ENCODE measurements at places on chromosomes 6 and 20.

GRCh38 chr20:45967551-45968080 is 4.4 kb downstream of the ZNF335 start:
- DNase-seq = no peak

DNA sequence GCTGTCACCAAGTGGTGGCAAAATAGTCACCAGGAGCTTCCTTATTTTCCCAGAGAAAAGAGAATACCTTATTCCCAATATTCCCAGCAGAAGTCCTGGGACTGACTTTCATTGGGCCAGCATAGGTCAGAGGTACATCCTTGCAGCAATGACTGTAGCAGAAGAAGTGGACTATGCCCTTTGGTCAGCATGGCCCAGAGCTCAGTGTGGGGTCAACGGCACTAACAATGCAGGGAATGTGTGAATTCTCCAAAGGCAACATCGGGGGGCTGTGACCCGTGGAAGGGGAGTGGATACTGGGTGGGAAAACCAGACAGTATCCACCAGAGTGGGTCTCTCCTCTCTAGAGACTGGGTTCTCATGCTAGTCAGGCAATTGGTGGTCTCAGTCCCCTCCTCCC is 15.6 kb upstream of the LBP start:
- no peak for DNase-seq

DNA sequence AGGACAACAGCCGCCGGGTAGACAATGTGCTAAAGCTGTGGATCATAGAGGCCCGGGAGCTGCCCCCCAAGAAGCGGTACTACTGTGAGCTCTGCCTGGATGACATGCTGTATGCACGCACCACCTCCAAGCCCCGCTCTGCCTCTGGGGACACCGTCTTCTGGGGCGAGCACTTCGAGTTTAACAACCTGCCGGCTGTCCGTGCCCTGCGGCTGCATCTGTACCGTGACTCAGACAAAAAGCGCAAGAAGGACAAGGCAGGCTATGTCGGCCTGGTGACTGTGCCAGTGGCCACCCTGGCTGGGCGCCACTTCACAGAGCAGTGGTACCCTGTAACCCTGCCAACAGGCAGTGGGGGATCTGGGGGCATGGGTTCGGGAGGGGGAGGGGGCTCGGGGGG is 16.7 kb upstream of the ZBTB9 start:
- no peak for DNase-seq

DNA sequence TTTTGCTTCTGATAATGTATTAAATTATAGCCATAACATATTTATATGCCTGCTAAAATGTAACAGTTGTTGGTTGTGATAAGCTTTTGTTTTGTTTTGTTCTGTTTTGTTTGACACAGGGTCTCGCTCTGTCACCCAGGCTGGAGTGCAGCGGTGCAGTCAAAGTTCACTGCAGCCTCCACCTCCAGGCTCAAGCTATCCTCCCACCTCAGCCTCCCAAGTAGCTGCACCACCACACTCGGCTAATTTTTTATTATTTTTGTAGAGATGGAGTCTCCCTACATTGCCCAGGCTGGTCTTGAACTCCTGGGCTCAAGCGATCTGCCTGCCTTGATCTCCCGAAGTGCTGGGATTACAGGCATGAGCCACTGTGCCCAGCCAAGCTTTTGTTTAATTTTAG is 157.8 kb downstream of the ARID1B start:
- no peak for DNase-seq

GRCh38 chr6:28772480-28773381 is 151.1 kb downstream of the TRIM27 start:
- no peak for DNase-seq

DNA sequence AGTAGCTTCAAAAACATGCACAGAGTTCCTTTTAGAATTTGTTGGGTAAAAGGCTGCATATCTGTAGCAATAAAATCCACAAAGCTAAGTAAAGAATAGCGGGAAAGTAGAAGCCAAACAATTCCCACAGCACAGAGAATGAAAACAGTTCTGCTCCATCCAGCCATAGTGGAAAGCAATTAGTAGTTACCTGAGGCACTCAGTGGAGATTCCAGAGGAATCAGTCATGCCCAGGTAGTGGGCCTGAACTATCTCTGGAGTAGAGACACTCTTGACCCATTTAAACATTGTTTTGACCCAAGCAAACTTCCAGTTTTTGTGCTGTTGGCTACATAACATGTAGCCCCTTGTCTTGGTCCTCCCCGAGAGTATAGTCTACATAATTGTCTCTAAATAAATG is 559.5 kb upstream of the PTCHD4 start:
- DNase-seq = no peak

GRCh38 chr6:14709066-14709670 is 536.7 kb upstream of the JARID2 start:
- DNase-seq = no peak

Measured in inflammatory macrophage treated with lipopolysaccharide for 1 hour (primary cell).